Stimulated activated naive B cell treated with anti-CD40 and anti-IgM and Interleukin-4, amounts not matched to agents 10 μg/mL and 1 μg/mL and 100 μg/mL, for 72 hours (primary cell): ENCODE measurements at places on chromosomes 13 and 19.
A peak's percentile ranks its signal among the peaks of the same experiment; 100 is the strongest.

DNA sequence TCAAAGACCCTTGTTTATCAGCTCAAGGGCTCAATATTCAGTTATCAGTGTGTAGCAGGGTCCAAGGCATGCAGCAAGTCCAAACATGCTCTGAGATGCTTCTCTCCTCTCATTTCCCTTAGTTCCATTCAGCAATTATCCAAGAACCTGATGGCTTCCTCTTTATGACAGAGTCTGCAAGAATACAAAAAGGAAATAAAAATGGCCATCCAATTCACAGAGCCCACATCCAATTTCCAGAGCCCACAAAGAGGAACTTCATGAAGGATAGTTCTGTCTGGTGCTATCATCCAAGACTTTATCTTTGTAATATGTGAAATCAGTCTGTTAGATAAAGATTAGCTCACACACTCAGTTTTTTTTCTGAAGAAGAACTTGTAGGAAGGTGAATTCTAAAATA, 217.2 kb downstream of the LACC1 start:
- no peak for DNase-seq

- peak; percentile 19 for DNase-seq
Measured at GRCh38 chr19:45638930-45639729, at the start of gene EML2. TSS of gene EML2 (minus strand) at chr19:45639397. CDS start at chr19:45639376, 21 bp downstream.

DNA sequence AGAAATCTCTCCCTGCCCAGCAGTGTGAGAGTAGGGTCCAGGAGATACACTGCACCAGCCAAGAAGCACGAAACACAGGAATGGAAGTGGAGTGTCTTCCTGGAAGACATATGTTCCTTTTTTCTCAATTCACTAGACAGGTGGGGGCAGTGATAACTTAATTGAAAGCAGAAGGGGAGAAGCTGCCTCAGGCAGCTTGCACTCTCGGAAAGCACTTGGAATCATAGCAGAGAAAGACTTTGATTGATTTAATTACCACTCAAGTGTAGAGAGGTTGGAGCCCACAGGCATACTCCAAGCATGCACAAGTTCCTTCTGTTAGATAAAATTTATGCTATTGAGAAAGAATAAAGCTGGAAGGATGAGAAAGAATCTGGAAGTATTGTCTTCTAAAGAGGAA, 249.4 kb downstream of the SLITRK6 start:
- DNase-seq, result no peak

DNA sequence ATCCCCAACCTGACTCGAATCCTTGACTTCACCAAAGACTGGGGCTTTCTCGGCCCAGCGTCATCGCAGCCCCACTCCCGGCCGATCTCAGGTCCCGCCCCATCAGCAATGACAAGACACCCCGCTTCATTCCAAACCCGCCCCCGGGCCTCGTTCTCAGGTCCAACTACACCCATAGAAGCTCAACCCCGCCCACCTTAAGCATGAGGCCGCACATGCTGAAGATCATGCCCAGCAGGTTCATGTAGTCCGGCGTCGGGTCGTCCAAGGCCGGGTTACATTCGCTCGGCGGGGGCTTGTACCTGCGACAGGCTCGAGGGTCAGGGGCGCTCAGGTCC, 2.3 kb downstream of the WDR83 start:
- DNase-seq, result peak; percentile 46

GRCh38 chr13:111476197-111476596, 155.8 kb downstream of the TEX29 start:
- no peak for DNase-seq

DNA sequence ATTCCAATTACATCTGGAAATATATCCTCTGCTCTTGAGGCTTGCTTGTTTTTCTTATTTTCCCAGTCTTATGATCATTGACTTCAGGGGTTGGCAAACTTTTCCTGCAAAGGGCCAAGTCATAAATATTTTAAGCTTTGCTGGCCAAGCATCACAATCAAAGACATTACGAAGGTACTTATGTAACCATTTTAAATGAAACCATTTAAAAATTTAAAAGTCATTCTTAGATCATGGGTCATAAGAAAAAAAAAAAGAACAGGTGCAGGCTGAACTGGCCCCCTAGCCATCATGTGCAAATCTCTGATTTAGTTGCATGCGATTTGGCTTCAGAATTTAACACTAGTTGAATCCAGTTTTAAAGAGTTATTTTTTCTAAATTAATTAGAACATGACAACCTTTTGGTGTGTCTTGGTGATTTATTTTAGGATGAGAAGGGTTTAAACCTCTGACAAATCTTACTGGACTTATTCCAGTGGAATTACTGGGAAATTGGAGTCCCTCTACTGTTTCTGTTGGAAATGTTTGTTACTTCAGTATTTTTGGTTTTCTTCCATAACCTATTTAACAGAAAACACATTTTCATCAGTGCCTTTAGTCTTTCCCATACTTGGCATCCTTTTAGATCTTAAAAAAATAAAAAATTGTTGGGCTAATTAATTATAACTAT, 148.1 kb downstream of the NHLRC3 start:
- no peak for DNase-seq
